ENCODE measurements at places on chromosomes 2 and 18.

GRCh38 chr18:69626643-69627242 is 226.1 kb downstream of the DOK6 start:
- no peak for DNase-seq

GRCh38 chr2:71498261-71498701 is 44.9 kb downstream of the DYSF start:
- no peak for DNase-seq

DNA sequence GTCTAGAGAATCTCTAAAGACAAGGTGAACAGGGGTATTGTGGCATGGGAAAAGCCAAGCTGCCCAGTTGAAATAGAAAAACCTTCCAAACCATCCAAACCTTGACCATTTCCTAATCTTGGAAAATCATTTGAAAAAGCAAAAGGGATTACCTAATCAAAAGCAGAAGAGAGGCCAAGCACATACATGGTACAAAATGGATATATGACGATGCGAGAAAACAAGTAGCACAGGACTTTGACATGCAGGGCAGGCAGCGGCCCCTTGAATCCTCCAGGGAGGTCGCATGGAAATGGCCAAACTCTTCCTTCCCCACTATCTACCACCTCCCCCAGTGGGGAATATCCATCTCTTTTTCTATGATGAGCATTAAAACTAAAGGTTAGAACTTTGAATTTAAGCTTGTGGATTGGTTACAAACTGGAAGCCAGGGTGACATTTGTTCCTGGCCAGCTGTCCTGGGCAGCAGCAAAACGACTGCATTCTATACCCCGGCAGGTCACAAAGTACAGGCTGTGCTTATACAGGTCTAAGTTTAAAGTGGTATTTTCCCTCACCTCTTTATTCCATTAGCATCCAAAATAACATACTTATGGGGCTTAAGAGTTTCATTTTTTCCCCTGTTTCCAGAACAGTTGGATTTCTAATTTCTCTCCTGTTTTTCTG is 24.7 kb downstream of the MYOM1 start:
- no peak for DNase-seq

DNA sequence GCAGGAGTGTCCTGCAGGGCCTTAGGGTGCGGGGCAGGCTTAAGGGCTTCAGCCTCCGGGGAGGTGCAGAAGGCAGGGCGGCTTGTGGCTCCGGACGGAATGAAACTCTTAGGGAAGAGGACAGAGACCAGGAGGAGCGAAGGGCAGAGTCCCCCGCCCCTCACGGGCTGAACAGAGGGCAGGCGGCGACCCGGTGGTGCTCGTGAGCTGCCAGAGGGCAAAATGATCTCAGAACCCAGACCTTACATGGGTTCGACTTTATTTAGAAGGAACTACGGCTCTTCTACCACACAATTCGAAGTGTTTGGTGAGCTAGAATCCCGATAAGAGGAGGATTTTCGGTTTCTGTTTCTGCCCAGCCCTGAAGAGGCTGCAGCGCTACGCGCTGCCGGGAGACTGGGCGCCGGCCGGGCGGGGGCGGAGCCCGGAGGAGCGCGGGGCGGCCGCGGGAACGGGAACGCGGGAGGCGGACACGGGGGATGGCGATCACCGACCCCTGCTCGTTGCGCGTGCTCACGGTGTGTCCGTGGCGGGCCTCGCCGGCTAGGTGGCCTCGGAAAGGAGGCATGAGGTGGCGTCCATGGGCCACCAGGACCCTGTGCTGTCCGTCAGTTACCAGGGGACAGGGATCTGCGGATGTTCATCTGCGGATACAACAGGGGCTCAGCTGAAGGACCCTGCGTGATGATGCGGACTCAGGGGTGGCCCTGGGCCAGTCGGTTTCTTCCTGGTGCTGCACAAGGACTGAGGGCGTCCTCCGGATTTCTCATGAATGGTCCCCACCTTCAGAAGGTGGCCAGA is 4.2 kb upstream of the SP100 start:
- DNase-seq = peak; percentile 61

- DNase-seq = no peak
These were observed 12.0 kb downstream of the PIEZO2 start for GRCh38 chr18:11137400-11137799.

GRCh38 chr2:145494441-145494840 is 974.5 kb upstream of the ZEB2 start:
- no peak for DNase-seq

GRCh38 chr2:38534746-38535403 is 67.9 kb downstream of the HNRNPLL start:
- no peak for DNase-seq

GRCh38 chr2:237692601-237693290 is 65.4 kb downstream of the LRRFIP1 start:
- DNase-seq = no peak

GRCh38 chr2:235129850-235130249 is 178.0 kb downstream of the SH3BP4 start:
- DNase-seq = no peak

GRCh38 chr2:130258356-130258755 is 60.1 kb upstream of the TUBA3E start:
- no peak for DNase-seq

DNA sequence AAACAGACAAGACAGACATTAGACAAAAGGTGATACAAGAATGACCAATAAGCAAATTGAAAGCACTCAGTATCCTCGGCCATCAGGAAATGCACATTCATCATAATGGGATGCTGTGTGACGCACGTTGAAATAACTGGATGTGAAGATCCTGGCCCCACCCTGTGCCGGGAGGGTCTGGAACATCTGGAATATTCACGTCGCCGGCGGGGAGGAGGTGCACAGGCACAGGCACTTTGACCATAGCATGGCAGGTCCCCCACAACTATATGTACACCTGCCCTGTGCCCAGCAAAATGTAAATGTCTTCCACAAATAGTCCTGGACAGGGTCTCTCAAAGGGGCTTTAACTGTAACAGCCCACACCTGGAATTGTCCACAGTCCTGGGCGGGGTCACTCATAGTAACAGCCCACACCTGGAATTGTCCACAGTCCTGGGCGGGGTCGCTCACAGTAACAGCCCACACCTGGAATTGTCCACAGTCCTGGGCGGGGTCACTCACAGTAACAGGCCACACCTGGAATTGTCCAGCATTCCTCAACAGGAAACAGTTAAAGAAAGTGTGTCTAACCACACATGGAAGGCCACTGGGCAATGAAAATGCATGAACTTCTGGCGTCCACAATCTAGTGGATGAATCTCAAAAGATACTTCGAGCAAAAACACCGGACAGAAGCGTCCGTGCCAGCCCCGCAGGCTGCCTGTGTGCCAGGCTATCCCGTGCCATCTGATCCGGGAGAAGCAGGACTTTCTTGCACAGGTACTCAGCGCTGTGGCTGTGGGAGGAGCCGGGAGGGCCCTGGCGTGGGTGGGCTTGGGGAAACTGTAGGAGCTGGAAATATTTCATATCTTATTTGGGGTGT is 113.4 kb downstream of the RTP5 start:
- DNase-seq = no peak

Measured in stimulated activated CD4-positive, alpha-beta T cell treated with anti-CD3 and anti-CD28 coated beads, Interleukin-1b, Interleukin-23, amount 100 ng/mL, for 48 hours (primary cell).